ENCODE measurements at places on chromosomes 4 and X.

GRCh38 chr4:68874507-68874906 is 58.7 kb downstream of the UGT2B10 start:
- no peak for DNase-seq

- peak; percentile 63 for DNase-seq
Measured at GRCh38 chr4:25096251-25096980, 63.8 kb downstream of the SEPSECS start.

GRCh38 chrX:55004231-55004630 is 4.1 kb downstream of the APEX2 start:
- DNase-seq, result no peak

DNA sequence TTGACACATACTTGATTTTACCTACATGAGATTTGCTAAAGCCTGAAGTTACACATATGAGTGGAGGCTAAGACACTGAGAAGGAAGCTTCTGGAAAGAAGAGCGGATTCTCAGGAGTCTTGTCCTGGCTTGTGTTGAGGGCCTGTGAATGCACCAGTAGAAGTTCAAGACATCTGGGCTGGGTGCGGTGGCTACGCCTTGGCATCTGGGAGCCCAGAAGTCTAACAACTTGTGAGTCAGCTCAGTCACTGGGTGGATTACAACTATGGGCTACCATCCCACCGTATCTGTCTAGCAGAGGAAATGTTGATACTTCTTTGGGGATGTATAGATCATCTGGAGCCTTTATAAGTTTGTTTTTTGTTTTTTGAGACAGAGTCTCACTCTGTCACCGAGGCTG is 375.6 kb upstream of the SMIM31 start:
- no peak for DNase-seq

- DNase-seq, result no peak
Measured at GRCh38 chrX:136662104-136662503, 14.1 kb downstream of the CD40LG start.

- no peak for DNase-seq
Measured at GRCh38 chr4:122005064-122005755, 53.4 kb upstream of the TRPC3 start.

- DNase-seq, result no peak
Measured at GRCh38 chrX:97639526-97639925, 755.8 kb downstream of the RPA4 start.

DNA sequence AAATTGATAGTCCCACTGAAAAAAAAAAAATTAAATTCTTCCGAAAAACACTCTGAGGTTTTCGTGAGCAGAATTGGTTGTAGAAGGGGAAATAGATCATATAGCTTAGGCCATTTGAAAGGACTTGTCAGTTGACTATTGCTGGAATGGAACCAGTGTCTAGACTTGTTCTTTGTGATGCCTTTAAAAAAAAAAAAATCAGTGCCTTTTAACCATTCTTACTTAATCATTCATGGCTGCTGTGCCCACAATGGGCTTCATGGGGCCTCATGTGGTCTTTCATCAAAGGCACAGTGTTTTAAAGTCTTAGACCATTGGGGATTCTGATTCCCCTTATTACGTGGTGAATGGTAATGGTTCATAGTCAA is 139.3 kb downstream of the AFF1 start:
- DNase-seq, result no peak

- no peak for DNase-seq
Measured at GRCh38 chrX:154516656-154517100, 646 bp upstream of the FAM3A start.

DNA sequence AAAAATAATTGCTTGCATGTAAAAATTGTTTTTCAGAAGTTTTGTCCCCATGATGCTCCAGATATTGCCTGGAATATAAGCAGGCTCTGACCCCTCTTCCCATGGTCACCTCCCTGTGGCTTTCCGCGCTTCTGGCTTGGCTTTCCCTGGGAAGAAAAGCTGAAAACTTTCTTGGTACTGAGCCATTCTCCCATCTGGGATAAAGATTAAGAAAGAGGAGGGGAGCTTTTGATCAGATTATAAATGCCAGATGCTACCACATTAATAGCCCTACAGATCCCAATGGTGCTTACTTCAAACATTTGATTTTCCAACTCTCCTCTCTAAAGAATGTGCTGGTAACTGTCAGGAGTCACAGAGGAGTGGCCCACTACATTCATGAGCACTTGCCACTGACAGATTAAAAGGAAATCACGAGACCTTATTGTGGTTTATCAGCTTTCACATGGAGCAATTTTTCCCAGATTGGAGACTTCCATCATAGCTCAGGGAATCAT is 54.4 kb upstream of the GAB1 start:
- DNase-seq, result no peak

- DNase-seq, result no peak
Measured at GRCh38 chr4:121200795-121201472, 36.8 kb upstream of the TNIP3 start.

DNA sequence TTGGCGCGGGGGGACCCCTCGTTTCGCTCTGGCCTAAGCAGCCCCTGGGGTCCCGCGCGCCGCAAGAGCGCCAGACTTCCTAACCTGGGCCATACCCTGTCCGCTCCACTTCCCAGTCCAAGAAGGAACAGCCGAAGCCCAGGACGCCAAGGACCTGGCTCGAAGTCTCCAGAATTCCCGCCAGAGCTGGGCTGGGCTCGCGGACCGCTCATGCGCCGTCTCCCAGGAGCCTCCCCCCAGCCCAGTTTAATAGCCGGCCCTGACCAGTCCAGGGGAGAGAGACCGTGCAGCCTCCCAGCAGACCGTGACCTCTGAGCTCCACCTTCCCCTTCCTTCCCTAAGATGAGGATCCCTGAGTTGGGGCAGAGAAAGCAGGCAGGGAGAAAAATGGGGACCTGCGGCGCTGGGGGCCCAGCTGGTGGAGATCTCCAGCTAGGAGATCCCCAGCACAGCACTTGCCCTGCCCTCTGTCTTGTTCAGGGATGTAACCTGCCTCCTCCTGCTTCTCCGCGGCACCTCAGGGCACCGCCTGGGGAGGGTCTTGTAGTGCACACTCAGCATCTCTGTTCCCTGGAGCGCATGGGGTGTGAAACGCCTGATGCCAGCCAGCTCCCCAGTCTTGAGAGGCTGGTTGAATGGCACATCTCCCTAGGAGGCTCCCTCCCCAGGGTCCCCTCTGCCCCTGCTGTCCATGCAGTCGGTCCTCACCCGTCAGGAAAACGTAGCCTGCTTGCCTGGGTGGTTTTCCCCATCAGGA is 1.2 kb upstream of the LETM1 start:
- DNase-seq, result no peak

DNA sequence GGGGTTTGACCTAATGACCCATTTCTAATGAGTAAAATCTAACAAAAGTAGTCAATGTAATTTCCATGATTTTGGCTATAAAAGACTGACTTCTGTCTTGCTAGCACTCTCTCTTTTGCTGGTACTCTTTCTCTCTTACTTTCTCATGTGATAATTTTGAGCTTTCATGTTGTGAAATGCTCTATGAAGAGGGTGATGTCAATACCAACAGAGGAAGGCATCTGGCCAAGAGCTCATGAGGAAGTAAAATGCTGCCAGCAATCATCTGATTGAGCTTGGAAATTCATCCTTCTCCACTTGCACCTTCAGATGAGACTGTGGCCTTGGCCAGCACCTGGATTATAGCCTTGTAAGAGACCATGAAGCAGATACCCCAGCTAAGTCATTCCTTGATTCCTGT is 347.7 kb downstream of the HS3ST1 start:
- no peak for DNase-seq

GRCh38 chr4:48271626-48272025 is 2.0 kb upstream of the TEC start:
- DNase-seq, result no peak

DNA sequence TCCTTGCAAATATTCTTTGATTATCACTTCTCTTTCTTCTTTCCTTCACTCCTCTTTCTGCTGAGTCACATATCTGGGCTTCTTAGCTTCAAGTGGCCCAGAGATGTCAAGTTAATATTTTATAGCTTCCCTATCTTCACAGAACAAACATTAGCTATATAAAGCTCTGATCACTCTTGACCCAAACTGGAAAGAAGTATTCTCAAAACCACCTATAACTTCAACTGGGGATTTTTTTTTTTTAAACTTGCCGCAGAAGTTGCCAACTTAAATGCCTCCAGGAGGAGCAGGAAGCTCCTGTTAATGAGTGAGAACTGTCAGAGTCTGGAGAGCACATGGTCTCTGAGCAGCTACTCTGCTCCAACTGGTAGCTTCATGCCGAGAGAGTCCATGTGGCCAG is 233.3 kb upstream of the EDNRA start:
- DNase-seq, result no peak

GRCh38 chr4:187983746-187984145 is 11.8 kb upstream of the ZFP42 start:
- no peak for DNase-seq

GRCh38 chr4:129144755-129145206 is 48.8 kb downstream of the C4orf33 start:
- no peak for DNase-seq

GRCh38 chr4:166458756-166459155 is 585.7 kb downstream of the TLL1 start:
- no peak for DNase-seq

- DNase-seq, result no peak
Measured at GRCh38 chr4:35912174-35912573, 332.1 kb downstream of the ARAP2 start.

DNA sequence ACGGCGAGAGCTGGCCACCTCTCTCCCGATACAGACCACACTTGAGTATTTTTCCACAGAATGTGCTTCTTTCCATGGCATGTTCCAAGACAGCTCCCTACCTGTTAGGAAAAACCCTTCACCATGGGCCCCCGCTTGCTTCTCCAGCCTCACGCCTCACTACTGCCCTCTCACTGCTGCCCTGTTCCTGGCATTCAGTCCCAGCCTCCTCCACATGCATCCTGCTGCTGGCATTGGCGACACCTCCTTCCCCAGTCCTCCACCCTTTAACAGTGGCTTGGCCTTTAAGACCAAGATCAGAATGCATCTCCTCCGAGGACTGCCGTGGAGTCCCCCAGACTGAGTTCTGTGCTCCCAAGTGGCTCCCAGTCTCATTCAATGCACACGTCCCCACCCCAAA is 10.7 kb downstream of the PNMA6F start:
- no peak for DNase-seq

GRCh38 chr4:59247032-59247431 is 1953.1 kb upstream of the ADGRL3 start:
- DNase-seq, result no peak

DNA sequence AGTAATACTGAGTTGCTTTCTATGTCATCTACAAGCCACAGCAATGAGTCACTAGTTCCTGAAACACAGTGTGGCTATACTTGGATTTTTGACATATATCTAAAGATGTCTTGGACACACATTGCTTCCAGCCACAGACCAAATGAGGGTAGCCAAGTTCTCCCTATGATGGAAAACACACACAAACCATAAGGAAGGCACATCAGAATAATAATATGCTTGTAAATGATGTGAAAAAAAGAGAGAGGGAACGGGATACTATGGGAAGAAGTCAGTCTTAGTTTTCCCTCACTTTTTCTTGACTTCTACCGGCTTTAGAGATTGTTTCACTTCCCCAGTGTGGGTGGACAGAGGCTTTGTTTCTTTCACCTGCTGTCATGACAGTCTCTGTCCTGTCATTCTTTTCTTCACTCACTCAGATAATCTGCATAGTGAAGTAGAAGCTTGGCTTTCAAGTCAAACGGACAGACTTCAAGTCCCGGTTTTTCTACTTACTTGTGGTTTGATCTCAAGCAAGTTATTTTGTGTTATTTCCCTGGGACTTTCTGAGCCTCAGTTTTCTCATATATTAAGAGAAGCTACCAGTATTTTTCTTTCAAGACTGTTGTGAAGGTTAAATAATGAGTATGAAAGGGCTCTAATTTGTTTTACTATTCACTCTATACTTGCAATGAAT is 34.7 kb downstream of the P2RY10 start:
- no peak for DNase-seq

- DNase-seq, result no peak
Measured at GRCh38 chr4:118676128-118676527, 9.1 kb upstream of the METTL14 start.

DNA sequence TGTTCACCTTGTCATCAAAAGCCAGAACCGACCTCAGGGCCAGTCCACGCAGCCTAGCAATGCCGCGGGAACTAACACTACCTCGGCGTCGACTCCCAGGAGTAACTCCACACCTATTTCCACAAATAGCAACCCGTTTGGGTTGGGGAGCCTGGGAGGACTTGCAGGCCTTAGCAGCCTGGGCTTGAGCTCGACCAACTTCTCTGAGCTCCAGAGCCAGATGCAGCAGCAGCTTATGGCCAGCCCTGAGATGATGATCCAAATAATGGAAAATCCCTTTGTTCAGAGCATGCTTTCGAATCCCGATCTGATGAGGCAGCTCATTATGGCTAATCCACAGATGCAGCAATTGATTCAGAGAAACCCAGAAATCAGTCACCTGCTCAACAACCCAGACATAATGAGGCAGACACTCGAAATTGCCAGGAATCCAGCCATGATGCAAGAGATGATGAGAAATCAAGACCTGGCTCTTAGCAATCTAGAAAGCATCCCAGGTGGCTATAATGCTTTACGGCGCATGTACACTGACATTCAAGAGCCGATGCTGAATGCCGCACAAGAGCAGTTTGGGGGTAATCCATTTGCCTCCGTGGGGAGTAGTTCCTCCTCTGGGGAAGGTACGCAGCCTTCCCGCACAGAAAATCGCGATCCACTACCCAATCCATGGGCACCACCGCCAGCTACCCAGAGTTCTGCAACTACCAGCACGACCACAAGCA is 898 bp downstream of the UBQLN2 start:
- DNase-seq, result no peak

DNA sequence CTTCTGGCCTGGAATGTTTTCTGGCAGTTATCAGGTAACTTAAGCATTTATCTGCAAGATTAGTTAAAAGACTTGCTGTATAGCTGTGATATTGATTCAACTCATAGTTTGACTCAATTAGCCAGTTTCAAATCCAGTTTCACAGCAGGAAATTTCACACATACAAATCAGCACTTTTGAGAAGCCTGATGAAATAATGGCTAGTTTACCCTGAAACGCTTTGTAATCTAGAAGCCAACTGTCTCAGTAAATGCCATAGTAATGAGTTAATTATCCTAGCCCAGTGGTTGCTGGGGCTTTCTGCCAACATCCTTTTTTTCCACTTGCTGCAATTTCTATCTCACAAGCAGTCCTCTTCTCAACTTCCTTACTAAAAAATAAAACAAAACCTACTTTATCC is 53.1 kb downstream of the ARHGEF38 start:
- no peak for DNase-seq

DNA sequence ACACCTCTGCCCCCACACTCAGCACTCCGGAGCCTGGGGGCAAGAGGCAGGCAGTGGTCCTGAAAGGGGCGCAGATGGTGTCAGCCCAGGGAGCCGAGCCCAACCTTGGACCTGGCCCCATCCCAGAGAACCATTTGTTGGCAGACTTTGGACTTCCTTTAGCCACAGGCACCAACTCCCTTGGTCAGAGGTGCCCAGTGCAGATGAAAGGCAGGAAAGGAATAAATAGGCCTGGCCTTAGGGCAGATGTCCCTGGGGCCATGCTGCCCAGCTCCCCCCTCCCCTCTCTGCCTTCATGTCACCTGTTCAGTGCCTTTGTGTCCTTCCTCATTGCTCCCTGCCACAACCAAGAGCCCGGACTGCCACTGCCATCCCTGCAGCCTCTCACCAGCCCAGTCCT is 52.8 kb downstream of the SEL1L3 start:
- no peak for DNase-seq

- DNase-seq, result no peak
Measured at GRCh38 chr4:5120468-5120867, 69.2 kb downstream of the STK32B start.

- DNase-seq, result no peak
Measured at GRCh38 chrX:9396930-9397329, 67.9 kb upstream of the TBL1X start.

- no peak for DNase-seq
Measured at GRCh38 chrX:13013363-13014110, 30.9 kb downstream of the FAM9C start.

GRCh38 chrX:29824176-29824906 is 391.0 kb upstream of the MAGEB2 start:
- no peak for DNase-seq

Measured in chondrocyte (in vitro differentiated cells).